Gastrocnemius medialis (tissue), 4 donors: ENCODE measurements at places on chromosomes 11 and 22. TPM values are rescaled to one million over a fixed set of nuclear protein-coding genes. Genes with fewer than 3 reads are reported as not detected.

The MS4A7 gene
- total RNA-seq = 7.3 TPM

The OVOL1 gene
- total RNA-seq = 0.15 TPM

The TRIM51 gene
- not detected for total RNA-seq

The PNPLA2 gene
- 90.2 TPM for total RNA-seq

The FAM227A gene
- not detected for total RNA-seq

The SLC22A12 gene
- total RNA-seq = not detected

- H3K4me1 ChIP-seq = peaks cover 46% of the 10 kb centered on the region
- H3K27me3 ChIP-seq = no peaks in the 10 kb centered on the region
- no peak for DNase-seq
Measured at GRCh38 chr11:94132823-94133408, 4.3 kb downstream of the PANX1 start.

DNA sequence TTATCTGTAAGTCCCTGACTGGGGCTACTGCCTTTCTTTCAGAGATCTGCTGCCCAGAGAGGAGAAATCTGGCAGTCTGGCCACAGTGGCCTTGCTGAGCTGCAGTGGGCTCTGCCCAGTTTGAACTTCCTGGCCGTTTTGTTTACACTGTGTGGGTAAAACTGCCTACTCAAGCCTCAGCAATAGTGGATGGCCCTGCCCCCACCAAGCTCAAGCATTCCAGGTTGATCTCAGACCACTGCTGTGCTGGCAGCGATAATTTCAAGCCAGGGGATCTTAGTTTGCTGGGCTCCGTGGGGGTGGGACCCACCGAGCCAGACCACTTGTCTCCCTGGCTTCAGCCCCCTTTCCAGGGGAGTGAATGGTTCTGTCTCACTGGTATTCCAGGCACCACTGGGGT lies 117.5 kb downstream of the TRPC6 start:
- no peaks in the 10 kb centered on the region for H3K36me3 ChIP-seq
- no peaks in the 10 kb centered on the region for H3K4me1 ChIP-seq
- H3K4me3 ChIP-seq = no peak overlapping the region
- no peak for DNase-seq

DNA sequence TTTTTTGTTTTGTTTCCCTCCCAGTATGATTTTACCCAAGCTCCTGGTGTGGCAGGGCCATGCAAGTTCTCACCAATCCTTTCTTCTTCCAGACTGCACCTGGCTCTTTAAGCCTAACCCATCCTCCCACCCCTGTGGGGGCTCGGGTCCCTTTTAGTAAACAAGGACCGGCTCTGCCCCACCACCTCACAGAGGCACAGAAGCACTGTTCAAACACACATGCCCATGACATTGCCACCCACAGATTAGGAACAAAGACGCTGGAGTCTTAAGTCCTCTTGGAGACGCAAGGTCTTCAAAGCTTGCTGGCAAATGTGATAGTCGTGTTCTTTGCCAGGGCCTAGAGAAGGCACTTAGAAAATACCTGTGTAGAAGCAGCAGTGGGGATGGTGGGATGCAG lies 18.9 kb downstream of the UQCR10 start:
- no peak for DNase-seq
- H3K27me3 ChIP-seq = no peaks in the 10 kb centered on the region
- H3K4me3 ChIP-seq = no peak overlapping the region
- H3K36me3 ChIP-seq = peaks cover 47% of the 10 kb centered on the region

- peaks cover 4% of the 10 kb centered on the region for H3K4me1 ChIP-seq
- no peak overlapping the region for H3K4me3 ChIP-seq
- DNase-seq = no peak
- H3K27ac ChIP-seq = no peak overlapping the region
Measured at GRCh38 chr11:8327761-8328192, 64.1 kb upstream of the LMO1 start.

- DNase-seq = no peak
- H3K36me3 ChIP-seq = no peaks in the 10 kb centered on the region
- H3K4me3 ChIP-seq = no peak overlapping the region
- H3K4me1 ChIP-seq = no peaks in the 10 kb centered on the region
- H3K27ac ChIP-seq = no peak overlapping the region
Measured at GRCh38 chr11:26719998-26720397, 1.9 kb downstream of the SLC5A12 start.

DNA sequence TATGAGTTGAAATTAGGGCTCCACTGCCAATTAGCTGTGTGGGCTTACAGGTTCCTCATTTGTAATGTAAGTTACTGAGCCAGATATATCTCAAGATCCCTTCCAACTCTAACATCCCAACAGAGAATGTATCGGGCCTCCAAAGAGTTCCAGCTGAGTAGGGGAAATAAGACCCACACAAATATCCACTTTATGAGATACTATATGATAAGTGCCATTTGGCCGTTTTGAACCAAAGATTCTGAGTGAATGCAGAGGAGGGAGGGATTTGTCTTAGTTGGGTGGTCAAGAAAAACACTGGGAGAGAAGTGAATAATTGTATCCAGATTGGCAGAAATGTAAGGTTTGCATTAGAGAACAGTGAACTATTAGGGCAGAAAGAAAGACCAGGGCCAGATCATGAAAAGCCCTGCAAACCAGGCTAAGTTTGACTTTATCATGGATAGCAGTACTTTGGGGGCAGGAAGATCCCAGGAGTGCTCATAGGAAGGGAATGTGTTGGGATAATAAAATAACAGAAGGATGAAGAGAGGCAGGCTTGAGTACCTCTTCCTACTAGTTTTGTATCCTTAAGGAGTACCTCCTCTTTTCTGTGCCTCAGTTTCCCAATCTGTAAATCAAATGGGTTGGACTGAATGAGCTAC lies 63.9 kb downstream of the RPL27A start:
- DNase-seq = no peak
- H3K4me3 ChIP-seq = no peak overlapping the region
- H3K27me3 ChIP-seq = no peaks in the 10 kb centered on the region
- H3K27ac ChIP-seq = no peak overlapping the region
- no peaks in the 10 kb centered on the region for H3K4me1 ChIP-seq

GRCh38 chr11:70353900-70354568 lies 44.3 kb upstream of the CTTN start:
- H3K36me3 ChIP-seq = peaks cover 60% of the 10 kb centered on the region
- no peak overlapping the region for H3K4me3 ChIP-seq
- no peak for DNase-seq

DNA sequence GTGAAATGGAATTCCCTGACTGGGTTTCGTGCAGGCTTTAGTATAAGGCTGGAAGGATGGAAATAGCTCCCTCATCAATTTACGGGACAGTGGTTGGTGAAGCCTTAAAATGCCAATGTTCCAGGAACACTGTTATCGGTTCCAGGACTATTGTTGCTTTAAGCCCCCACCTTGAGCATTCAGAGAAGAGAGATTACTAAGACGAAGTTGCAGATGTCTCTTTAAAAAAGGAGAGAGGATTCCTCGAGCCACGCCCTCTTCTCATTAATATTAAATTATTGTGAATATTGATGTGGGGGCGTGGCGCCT lies 195 bp upstream of the CREB3L1 start:
- peaks cover 22% of the 10 kb centered on the region for H3K4me1 ChIP-seq
- no peaks in the 10 kb centered on the region for H3K36me3 ChIP-seq
- no peak for DNase-seq
- no peak overlapping the region for H3K27ac ChIP-seq
